Occipital lobe (tissue), 3 donors: ENCODE measurements at places on chromosomes 4 and X. TPM values are rescaled to one million over a fixed set of nuclear protein-coding genes. Genes with fewer than 3 reads are reported as not detected.

The KLHL13 gene
- total RNA-seq = 51.2 TPM

DNA sequence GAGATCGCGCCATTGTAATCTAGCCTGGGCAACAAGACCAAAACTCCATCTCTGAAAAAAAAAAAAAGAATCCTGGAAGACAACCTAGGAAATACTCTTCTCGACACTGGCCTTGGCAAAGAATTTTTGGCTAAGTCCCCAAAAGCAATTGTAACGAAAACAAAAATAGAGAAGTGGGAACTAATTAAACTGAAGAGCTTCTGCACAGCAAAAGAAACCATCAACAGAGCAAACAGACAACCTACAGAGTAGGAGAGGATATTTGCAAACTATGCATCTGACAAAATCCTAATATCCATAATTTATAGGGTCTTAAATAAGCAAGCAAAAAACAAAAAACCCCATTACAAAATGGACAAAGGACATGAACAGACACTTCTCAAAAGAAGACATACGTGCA is 76.5 kb upstream of the DUSP21 start:
- no peak for DNase-seq

The USP27X gene
- total RNA-seq = 15.4 TPM

DNA sequence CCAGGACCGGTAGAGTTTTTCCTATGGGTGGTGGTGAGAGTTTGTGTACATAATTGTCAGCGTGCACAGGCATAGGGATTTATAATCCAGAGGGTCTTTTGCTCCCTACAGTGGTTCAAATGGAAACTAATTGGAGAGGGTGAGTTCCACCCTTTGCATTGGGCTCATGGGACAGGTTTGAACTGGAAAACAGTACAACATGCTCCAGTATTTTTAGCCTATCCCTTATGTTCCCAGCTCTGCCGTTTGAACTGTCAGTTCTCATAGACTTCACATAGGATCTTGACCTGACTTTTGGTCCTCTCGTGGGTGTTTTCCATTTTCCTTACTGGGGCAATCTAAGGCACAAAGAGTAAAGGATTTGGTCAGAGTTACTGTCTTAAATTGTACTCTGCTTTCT is 31.8 kb downstream of the FHL1 start:
- DNase-seq = no peak

The BST1 gene
- total RNA-seq = 2.8 TPM

GRCh38 chr4:76803522-76803921 is 94.4 kb downstream of the SOWAHB start:
- no peak for DNase-seq

The CT45A5 gene
- not detected for total RNA-seq

GRCh38 chr4:70380578-70380977 is 2.4 kb upstream of the SMR3B start:
- no peak for DNase-seq

The POLN gene
- total RNA-seq = 7.8 TPM

GRCh38 chr4:40918330-40918729 is 168.6 kb downstream of the NSUN7 start:
- no peak for DNase-seq

- DNase-seq = no peak
Measured at GRCh38 chrX:155434906-155435743, 23.3 kb downstream of the F8A3 start.

The COL4A6 gene
- total RNA-seq = 4.2 TPM

DNA sequence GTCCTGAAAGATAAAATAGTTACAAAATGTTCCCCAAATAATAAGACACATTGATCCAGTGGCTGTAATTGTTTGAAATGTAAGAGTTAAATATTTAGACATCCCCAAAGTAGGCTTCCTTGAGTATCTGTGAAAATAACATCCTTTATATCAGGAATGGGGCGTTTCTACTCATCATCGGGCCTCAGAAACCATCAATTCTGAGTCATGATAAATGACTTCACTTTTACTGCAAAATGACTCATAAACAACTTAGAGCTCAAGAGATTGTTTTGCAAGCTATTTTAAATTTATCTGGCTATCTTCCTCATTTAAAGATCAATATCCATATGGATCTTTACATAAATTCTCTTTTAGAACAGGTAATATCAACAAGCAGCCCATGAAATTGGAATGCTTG is 369.4 kb upstream of the CNKSR2 start:
- DNase-seq = no peak

The RASL11B gene
- total RNA-seq = 31.7 TPM

DNA sequence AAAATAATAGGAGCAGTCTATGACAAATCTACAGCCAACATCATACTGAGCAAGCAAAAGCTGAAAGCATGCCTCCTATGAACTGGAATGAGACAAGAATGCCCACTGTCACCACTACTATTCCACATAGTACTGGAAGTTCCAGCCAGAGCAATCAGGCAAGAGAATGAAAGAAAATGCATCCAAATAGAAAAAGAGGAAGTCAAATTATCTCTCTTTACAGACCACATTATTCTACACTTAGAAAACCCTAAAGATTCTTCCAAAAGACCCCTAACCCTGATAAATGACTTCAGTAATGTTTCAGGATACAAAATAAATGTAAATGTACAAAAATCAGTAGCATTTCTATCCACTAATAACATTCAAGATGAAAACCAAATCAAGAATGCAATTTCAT is 249.0 kb downstream of the STK32B start:
- DNase-seq = no peak

DNA sequence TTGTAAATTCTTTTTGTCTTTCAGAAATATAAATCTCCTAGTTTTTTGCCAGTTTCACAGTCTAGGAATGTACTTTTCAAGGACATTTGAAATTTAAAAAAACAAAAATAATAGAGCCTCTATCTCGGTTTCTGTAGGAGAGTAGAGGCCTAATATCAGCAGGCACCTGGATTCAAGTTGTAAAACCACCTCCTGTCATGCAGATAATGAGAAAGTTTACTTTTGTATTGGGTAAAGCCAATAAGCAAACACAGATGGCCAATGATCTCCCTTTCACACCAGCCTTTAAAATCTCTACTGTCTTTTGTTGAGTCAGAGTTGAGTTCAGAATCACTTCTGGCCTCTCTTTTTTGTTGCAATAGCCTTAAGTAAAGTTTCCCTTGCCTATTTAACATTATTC is 1499.9 kb downstream of the PCDH18 start:
- no peak for DNase-seq

GRCh38 chr4:169132561-169133305 is 122.7 kb upstream of the CBR4 start:
- no peak for DNase-seq

The SH2D1A gene
- total RNA-seq = not detected

The PLAC8 gene
- 1.4 TPM for total RNA-seq

The ASMT gene
- total RNA-seq = 0.62 TPM

DNA sequence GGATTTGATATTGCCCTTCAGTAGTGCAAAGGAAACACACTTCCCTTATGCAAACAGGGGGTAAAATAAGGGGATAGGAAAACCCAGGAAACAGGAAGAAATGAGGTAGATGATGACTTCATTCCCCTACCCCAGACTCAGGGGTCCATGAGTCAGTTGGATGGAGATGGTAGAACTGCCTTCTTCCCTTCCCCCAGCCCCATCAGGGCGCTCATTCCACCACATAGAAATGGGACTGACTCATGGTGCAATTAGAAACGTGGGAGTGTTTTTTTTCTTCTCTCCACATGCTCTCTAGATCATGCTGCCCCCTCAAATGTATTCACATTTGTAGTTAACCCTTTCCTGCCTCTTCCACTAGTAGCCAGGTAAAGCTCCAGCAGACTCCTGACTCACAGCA is 23.1 kb upstream of the ARMCX2 start:
- DNase-seq = no peak

The PDE5A gene
- 17.9 TPM for total RNA-seq

- DNase-seq = no peak
Measured at GRCh38 chr4:115484479-115484878, 371.1 kb upstream of the NDST4 start.

The XAGE1B gene
- 0.78 TPM for total RNA-seq

The MAGEE1 gene
- total RNA-seq = 12.6 TPM

- no peak for DNase-seq
Measured at GRCh38 chrX:44228621-44229020, 114.9 kb downstream of the EFHC2 start.

The HELT gene
- not detected for total RNA-seq

GRCh38 chr4:98728433-98728832 is 70.0 kb upstream of the TSPAN5 start:
- peak; percentile 4 for DNase-seq

DNA sequence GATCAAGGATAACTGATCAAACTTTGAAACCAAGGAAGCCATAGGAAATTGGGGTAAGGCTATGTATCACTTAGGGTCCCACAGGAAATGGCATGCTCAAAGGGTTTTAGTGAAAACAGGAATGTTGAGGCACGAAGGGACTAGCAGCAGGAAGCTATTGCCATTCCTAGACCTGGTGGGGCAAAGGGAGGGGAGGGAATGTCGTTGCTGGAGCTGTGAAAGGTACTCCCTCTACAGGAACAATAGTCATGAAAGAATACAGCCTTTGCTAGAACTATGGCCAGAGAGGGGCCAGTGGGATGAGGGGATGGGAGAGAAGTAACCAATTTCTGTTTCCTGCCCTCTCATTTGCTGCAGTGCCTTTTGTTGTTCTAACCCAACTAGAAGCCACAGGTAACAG is 11.9 kb downstream of the REPS2 start:
- DNase-seq = no peak

The NAP1L3 gene
- total RNA-seq = 126 TPM

DNA sequence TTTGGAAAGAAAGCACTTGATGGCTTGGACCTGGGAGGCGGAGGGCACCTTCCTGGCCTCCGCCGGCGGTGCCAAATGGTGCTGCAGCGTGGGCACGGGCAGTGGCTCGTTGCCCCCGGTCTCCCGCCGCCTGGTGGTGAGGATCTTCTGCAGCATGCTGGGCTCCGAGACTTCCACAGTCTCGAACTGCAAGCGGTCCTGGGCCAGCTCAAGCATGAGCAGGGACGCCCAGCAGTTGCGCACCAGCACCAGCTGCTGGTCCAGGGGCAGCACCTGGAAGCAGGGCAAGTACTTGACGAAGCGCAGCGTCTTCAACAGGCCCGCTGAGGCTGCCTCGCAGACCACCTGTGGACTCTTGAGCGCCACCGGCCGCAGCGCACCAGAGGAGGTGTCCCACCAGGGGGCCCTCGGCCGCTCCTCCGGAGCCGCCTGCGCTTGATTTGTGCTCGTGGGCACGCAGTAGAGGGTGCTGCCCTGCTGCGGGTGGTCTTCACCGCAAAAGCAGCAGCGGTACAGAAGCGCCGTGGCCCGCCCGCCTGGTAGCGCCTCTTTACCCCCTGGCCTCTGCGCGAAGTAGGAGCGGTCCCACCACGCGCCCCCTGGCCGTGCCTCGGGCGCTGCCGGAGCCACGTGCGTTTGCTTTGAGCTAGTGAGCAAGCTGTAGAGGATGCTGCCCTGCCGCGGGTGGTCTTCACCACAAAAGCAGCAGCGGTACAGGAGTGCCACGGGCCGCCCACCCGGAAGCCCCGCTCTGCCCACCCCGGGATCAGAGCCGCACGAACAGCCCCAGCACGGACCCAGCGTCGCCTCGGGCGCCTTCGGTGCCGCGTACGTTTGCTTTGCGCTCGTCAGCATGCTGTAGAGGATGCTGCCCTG is 689 bp downstream of the NR0B1 start:
- no peak for DNase-seq

DNA sequence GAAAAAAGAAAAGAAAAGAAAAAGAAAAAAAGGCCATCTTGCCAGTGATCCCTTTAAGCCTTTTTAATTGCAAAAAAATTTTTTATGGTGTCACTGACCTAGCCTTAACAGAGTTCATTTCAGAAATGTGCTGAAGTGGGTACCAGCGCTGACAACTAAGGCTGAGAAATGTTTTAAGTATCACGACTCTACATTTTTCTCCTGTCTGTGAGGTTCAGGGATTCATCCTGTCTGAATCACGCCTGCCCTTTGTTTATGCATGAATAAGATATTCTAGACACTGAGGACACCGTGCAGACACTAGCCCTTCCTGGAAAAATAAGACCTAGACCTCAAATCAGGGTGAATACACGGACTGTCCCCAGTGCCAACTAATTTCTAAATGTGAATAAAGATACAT is 154.4 kb upstream of the NOCT start:
- DNase-seq = no peak

The RXFP1 gene
- 6.2 TPM for total RNA-seq

- no peak for DNase-seq
Measured at GRCh38 chr4:184961660-184962059, 56.6 kb upstream of the HELT start.

- DNase-seq = no peak
Measured at GRCh38 chr4:177123811-177124210, 185.9 kb upstream of the NEIL3 start.

- DNase-seq = no peak
Measured at GRCh38 chr4:6943885-6944225, 34.2 kb downstream of the TBC1D14 start.

The MSMO1 gene
- total RNA-seq = 482 TPM

The MBNL3 gene
- total RNA-seq = 2.8 TPM

The SPANXN2 gene
- not detected for total RNA-seq

DNA sequence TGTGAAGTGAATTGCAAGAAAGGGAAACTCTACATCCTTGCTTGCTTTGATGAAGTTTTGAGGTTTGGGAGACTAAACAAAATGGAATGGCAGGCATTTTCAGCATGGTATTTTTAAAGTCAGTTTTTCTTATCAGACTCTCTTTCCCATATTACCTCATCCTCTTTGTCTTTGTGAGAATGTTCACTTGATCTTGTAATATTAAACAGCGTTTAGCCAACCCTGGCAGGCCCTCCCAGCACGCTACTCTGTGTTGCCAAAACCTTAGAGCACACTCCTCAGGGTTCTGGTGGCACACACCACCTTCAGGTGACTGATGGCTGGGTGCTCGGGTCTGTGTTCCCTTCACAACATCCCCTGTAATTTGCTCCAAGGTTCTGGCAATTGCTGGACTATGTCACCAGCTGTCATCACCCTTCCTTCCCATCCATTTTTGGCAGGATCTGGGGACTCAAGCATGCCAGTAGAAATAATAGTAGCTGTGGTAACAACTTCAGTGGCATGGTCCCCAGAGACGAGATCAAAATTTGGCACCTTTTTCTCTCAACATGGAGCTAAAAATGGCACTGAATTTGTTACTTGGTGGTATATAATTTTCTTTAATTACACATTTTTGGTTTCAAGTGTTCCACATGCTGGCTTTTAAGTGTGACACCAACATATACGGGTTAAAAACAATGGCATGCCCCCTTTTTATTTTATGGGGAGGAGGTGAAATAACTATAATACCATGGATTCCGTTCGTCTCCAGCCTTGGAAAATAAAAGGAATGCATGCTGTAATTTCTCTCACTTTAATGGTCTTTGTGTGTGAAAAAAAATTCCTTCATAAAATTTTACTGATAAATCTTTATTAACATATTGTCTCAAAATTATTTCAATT is 273.1 kb downstream of the DCTD start:
- no peak for DNase-seq

DNA sequence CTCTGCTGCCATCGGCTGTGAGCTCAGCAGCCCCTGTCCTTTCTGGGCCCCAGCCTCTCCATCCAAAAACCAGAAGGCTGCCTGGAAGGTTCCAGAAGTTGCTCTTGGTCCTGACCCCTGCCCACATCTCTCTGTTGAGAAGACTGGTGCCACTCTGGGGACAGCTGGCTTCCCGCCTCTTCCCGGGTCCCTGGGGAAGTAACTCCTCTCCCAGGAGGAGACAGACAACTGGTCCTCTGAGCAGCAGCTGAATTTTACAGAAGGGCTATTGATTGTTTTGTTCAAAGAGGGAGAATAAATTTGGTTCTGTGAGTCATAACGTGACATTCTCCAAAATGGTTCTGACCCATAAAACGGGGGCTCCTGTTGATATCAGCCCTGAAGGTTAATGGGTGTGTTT is 61.2 kb downstream of the TRMT44 start:
- no peak for DNase-seq

The GPRASP2 gene
- total RNA-seq = 70.0 TPM

The PRR32 gene
- not detected for total RNA-seq

GRCh38 chr4:17168571-17168970 is 270.1 kb upstream of the LDB2 start:
- DNase-seq = no peak
